Urinary bladder (tissue), 4 donors: ENCODE measurements at places on chromosomes 2 and 18. TPM values are rescaled to one million over a fixed set of nuclear protein-coding genes. Genes with fewer than 3 reads are reported as not detected.

DNA sequence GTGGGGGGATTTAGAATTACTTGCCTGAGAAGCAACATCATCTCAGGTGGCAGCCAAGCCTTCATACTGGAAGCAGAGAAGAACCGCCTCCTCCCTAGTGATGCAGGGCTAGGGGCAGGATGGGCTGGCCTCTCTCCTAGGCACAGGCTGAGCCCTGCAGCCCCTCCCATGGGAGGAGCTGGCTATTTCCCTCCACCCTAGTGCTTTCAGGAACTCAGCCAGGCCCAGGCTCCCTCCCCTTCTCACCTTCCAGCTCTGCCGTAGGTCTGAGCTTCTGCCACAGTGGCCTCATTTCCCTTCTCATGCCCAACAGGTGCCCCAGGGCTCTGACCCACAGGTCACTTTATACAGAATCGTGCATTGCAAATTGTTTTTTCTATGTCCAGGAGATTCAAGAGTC, 31.0 kb downstream of the CENPA start:
- DNase-seq, result no peak

DNA sequence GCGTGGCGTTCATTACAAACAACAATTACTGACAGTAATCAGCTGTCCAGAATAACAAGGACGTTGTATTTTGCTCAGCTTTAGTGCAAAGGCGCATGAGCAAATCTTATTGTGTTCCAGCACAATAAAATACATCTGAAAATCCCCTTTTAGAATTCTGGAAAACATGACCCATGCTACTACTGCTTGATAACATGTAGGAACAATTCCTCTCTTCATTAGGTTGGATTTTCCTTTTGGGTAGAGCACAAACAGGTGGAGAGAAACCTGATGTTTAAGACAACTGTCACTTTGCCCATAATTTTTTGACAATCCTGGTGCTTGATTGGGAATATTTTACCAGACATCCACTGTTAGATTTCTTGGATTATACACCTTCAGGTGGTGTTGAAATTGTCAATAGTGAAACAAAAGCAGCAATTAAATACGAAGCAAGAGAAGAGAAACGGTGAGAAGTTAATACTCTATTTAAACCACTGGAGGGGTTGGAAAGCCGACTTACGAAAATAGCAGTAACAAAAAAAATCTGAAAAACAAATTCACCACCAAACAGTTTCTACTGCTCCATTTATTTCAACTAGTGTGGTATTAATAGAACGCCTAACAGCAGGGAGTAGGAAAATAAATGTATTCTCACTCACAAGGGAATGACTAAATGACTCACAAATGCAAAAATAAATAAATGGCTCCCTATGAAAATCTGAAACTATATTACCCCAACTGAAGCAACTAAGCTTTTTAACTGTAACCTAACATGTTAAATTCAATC, 102.7 kb downstream of the CPO start:
- DNase-seq, result no peak

The SPATA3 gene
- polyA plus RNA-seq, result not detected

The TMEM169 gene
- 0.65 TPM for polyA plus RNA-seq

DNA sequence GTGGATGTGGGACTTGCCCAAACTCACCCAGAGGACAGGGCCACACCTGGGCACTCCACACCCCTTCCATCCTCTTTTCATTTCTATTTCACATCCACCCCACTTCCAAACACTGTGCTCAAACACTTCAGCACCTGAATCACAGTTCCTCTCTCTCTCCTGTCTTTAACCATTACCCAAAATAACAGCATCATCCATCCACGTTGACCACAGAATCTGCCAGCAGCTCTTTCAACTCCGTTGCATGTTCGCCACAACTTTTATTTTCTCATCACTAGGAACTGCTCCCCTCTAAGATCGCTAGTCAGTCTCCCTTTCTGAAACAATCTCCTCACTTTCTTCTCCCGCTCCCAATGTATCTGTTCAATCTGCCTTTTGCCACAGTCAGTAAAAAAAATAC, 121.6 kb upstream of the HNRNPA3 start:
- no peak for DNase-seq

DNA sequence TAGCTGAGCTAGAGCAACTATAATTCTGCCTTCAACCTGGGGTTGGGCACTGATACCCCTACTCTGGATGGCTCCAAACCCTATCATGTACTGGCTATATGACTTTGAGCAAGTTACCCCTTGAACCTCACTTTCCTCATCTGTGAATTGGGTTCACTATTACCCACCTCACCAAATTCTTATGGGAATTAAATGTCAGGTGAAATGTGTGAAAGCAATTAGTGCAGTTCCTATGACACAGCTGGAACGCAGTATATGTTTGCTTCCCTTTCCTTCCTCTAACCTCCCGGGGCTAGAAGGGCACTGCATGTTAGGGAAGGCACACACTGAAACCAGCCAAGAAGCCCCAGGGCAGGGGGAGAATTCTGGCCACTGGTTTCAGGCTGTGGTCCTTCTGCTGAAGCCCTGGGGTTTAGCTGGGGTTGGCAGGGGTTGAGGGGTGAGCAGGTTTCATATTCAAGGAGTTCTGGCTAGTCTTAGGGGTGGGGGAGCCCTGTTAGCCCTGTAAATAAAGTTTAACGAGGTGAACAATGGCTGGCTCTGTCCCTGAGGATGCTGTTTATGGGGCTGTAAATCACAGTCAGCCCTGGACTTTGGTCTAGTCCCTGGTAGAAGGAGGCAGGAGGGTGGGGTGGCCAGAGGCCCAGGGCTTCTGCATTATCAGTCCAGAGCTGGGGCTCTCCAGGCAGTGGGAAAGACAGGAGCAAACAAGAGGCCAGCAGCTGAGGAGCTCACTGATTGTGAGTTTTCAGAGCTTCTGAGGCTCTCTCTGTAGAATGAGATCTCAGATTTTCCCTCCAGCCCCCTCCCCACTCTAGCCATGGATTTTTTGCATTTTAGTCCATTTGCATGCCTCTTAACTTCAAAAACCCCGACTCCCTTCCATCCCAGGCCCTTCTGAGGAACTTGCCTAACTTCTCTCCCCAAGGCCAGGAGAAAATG, 8.0 kb downstream of the PKDCC start:
- DNase-seq, result no peak

- DNase-seq, result no peak
These were observed 47.1 kb downstream of the LBH start for GRCh38 chr2:30278419-30278818.

The PLCL1 gene
- 6.0 TPM for polyA plus RNA-seq

- DNase-seq, result no peak
These were observed 42.1 kb downstream of the CRACDL start for GRCh38 chr2:98893911-98894321.

GRCh38 chr18:32040936-32041335, 22.3 kb downstream of the RNF125 start:
- no peak for DNase-seq

The FTCDNL1 gene
- polyA plus RNA-seq, result 1.4 TPM

The PPP3R1 gene
- polyA plus RNA-seq, result 31.3 TPM

DNA sequence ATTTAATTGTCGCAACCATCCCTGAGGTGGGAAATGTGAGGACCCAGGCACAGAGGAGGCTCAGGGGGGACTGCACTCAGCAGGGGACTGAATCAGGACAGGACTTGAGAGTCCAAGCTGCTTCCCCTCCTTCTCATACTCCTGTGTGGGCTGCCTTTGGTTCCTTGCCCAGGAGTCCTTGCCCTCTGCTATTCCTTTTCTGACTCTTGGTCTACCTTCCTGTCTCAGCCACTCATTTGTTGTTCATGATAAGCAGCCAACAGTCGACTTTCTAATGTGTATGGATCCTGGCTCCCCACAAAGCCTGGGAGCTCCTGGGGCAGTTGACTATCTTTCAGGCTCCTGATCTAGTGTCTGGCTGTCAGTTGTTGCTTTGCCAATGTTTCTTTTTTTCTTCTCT, 28.3 kb downstream of the GATA6 start:
- no peak for DNase-seq

DNA sequence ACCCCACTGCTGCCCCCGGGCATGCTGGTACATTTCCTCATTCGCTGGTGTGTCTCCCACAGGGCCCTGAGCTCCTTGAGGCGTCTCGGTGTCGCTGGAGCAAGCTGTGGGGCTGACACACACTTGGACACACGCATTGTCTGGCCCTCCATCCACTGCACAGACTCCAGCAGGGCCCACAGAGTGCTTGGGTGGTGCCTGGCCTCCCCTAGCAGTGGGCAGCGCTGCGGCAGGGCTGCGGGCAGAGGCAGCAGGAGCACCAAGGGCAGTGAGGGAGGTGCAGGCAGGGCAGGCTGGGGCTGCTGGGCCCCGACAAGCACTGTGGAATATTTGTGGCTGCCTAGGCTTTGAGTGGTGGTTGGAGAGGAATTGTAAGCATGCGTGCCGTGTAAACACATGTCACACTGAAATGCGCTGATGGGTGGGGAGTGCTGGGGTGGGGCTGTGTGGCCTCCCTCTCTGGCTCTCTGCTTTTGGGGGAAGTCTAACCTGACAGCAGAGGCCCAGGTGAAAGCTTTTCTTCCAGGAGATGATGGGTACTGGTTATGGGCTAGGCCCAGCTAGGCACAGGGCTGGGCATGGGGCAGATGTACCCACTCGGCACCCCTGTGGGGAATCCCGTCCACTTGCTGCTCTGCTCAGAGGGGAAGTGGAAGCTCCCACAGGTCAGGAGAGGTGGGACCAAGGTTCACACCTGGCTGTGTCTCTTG, 55.5 kb upstream of the HS6ST1 start:
- DNase-seq, result no peak

GRCh38 chr2:168118733-168119514, 128.5 kb downstream of the STK39 start:
- DNase-seq, result peak; percentile 68

DNA sequence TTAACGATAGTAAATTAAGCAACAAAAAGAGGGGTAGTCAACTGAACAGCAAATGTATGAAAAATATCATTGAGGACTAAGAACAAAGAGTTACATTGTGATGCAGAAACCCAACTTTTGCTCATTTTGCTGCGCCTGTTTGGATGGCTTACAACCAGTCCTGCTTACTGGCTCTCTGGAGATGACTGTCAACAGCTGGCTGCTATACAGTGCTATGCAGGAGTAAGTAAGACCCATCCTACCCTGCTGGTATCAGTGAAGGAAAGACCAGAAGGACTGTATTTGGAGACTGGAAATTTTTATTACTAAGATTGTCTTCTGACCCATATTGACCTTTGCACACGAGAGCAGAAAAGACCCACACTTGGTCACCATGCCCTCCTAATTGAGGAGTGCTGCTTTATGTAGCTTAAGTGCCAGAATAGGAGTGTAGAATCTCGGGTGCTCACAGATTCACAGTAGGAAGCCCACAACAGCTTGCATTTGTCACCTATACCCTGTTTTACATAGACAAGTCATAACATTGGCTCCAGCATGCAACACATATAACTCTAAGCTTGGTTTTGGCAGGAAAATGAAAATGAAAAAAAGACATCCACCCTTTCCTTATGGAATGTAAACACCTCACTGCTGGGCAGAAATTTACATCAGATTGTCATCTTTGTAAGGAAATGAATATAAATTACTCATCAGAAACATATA, 1915.0 kb upstream of the CELF4 start:
- DNase-seq, result no peak

DNA sequence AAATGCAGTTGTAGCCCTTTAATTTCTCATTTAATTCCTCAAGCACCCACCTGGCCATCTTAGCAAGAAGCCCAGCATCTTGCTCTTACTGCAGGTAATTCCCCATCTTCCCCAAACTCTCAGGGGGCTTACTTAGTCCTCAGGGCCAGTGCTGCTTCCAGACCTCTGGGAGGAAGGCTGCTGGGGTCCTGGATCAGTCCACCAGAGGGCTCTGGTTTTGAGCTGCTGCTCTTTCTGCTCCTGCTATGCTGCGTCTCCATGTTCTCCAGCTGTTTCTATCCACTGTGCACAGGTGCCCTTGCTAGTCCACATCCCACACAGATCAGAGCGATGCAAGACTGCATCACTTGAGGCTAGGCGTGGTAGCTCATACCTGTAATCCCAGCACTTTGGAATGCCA, 34.5 kb upstream of the TMEM87B start:
- no peak for DNase-seq

DNA sequence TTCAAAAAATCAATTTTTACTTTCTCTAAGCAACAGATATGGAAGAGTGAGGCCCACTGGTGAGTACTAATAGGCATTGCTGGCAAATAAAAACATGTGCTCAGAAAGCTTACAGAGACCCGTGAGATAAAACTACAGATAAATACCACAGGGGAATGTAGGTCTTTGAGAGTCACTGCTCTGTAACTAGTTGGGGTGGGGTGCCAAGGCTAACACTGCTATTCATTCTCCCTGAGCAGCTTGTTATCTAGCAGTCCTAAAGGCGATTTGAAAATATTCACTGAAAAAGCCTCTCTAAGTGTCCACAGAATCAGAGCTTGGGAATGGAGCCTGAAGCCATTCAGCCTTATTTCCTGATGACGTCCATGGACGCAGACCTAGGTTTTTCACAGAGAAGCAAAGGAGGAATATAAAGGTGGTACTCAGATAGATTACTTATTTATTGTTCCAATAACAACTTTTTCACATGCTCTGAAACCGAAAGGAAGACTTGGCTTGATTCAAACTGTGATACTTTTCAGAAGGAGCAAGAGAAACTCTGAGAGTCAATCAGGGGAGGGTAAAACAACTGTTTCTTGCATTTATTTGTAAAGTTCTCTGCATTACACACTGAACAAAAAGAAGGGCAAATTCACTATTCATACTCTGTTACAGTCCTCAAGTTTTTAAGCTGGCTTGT, 188.4 kb downstream of the PPP1R1C start:
- no peak for DNase-seq

- no peak for DNase-seq
These were observed 7.8 kb upstream of the NT5DC4 start for GRCh38 chr2:112712903-112713584.

DNA sequence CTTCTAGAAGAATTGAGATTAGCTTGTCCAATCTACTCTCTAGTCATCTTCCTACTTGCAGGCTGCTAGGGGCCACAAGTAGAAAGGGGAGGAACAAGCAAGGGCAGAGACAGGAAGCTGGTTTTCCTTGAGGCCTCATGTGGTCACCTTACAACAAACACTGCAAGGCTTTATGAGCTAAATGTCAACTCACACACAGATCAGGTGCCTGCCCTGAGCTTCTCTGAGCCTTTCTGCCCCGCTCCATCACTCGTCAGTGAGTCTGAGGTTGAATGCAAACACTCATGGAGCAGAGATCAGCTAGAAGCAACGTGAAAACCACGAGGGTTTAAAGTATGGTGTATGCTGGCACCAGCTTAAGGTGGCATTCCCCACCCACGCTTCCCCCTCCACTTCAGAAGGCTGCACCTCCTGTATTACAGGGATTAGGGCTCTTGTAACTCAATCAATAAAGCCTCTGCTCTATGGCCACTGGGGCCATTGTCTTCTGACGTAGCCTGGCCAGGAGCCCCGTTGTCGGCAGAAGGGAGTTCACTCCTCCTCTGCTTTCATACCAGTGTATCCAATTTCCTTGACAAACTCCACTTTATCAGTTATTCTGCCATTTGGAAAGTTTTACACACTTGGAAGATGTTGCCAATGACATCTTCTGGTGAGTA, 5.4 kb upstream of the CRYGC start:
- no peak for DNase-seq
